ENCODE measurements at places on chromosomes 12 and 14. TPM values are rescaled to one million over a fixed set of nuclear protein-coding genes. Genes with fewer than 3 reads are reported as not detected.

Gene TAS2R31
- total RNA-seq, result 3.2 TPM

Gene RIC8B
- total RNA-seq, result 16.3 TPM

Gene TAS2R13
- 0.73 TPM for total RNA-seq

Gene ELK3
- 31.9 TPM for total RNA-seq

Gene PIANP
- total RNA-seq, result not detected

Gene RTL1
- not detected for total RNA-seq

Gene P2RX2
- not detected for total RNA-seq

Gene CEBPE
- total RNA-seq, result not detected

Gene PTHLH
- 3.4 TPM for total RNA-seq

Gene UBC
- 2,029 TPM for total RNA-seq

Gene RBMS2
- 25.7 TPM for total RNA-seq

Gene CAPS2
- total RNA-seq, result 2.0 TPM

Gene ABCC9
- under 0.01 TPM for total RNA-seq

Gene AMIGO2
- total RNA-seq, result 15.2 TPM

Gene ACOT6
- not detected for total RNA-seq

Gene POMT2
- total RNA-seq, result 14.4 TPM

Gene TPPP2
- not detected for total RNA-seq

Gene ZC2HC1C
- total RNA-seq, result 0.99 TPM

Gene WNK1
- total RNA-seq, result 65.4 TPM

Gene ZNF641
- 11.6 TPM for total RNA-seq

Gene CD163L1
- 1.3 TPM for total RNA-seq

Gene RFX4
- total RNA-seq, result not detected

Gene FANCM
- total RNA-seq, result 7.7 TPM

Gene GPRC5D
- total RNA-seq, result 0.11 TPM

Gene KRT85
- under 0.01 TPM for total RNA-seq

Measured in pulmonary artery endothelial cell (primary cell).